Activated CD8-positive, alpha-beta memory T cell treated with anti-CD3 and anti-CD28 coated beads for 48 hours (primary cell): ENCODE measurements at places on chromosomes 2 and 18.
A peak's percentile ranks its signal among the peaks of the same experiment; 100 is the strongest.

- no peak for DNase-seq
These were observed 50.5 kb downstream of the MRPL35 start for GRCh38 chr2:86249579-86250391.

DNA sequence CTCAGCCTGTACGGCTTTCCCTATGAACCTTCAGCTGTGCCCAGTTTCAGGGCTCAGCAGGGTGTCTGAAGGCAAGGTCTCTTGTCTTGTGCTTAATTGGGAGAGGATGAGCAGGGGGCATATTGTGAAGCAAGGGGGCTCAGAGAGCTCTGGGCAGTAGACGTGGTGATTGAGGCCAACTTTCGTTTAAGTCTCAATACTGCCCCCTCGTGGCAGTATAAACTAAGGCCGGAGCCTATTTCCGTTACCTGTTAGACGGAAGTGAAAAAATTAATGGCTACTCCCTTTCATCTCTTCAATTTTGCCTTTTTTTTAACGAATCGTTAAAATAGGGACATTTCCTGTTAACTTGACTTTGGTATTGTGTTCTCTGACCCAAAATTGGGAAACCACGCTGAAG is 193.4 kb downstream of the TDRD15 start:
- DNase-seq, result no peak

DNA sequence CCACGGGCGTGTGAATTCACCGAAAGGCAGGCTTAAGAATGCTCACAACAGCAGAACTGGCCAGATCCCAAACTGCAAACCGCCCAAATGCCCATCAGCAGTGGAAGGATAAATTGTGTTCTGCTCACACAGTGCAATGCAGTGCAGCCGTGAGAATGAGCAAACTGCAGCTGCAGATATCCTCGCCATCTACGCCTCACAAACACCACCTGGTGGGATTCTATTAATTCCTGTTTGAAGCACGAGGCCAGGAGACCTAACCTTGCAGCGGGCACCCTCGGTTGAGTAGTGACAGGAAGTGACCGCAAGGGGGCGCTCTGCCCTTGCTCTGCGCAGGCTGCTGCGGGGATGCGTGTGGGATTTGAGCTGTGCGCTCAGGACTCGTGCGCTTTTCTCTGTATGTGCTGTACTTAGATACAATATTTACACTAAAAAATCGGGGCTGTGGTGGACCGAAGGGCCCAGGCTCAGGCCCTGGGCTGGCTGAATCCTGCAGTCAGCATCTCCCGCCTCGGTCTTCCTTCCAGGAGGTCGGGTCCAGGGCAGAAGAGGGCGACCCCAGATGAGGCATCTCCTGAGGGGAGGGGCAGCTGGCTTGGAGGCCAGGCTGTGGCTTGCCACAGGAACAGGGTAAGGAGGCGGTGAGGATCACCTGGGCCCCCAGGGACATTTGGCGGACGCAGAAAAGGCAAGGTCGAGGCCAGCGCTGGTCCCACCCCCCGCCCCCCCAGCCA is 19.8 kb upstream of the PDIA6 start:
- peak; percentile 84 for DNase-seq

DNA sequence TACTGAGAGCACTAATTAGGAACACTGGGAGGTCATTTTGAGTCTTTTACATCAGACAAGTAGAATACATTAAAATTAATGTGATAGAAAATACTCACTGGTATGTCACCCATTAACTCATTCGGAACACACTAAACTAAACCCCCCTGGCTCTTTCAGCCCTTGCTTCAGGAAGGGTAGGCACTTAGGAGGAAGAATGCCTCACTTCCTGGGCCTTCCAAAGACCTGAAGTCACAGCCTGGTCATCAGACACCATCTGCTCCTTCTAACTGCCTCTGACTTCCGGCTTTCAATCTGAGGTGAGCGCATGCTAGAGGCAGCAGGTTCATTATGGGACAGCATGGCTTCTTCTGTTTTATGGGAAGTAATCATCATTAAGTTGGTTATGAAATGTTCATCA is 451.4 kb downstream of the PID1 start:
- no peak for DNase-seq

GRCh38 chr2:206144383-206144782 is 14.9 kb downstream of the NDUFS1 start:
- DNase-seq, result no peak

DNA sequence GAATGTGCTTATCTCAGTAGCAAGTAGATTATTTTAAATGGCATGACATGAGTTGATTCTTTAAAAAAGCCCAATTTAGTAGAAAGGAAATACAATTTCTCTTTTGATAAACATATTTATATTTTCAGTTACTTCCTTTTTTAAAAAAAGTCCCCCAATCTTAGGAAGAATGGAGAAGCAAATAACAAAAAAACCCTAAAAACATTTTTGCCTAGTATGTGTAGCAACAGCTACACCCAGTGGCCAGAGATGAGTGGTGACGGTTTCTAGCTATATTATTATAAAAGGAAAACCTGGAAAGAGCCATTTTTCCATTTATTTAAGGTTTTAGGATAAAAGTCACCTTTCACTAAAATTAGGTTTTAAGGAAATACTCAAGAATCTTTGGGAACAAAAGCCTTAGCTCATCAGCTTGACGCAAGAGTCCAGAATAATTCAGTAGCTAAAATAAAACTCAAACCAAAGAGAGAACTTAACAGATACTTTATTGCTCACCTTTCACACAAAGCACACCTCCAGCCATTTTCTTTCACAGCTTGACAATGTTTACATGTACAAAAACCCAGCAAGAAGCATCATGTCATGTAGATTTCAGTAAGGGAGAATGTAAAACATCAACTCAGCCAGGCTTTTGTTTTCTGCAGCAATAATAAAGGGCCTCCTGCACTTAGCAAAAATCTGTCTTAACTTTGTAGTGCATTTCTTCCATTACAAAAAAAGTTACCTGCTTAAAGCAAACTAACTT is 15.7 kb downstream of the FAM98A start:
- no peak for DNase-seq

- DNase-seq, result no peak
These were observed 59.0 kb upstream of the DNMT3A start for GRCh38 chr2:25400576-25401216.

GRCh38 chr18:13611142-13611600 is 115.2 kb downstream of the FAM210A start:
- DNase-seq, result no peak

- no peak for DNase-seq
These were observed at the start of gene GPR75 for GRCh38 chr2:53859206-53860181. Gene GPR75 (minus strand): TSS chr2:53859967. CDS start chr2:53854756, 5,211 bp downstream.

- no peak for DNase-seq
These were observed 32.4 kb downstream of the FIGN start for GRCh38 chr2:163703386-163703785.

DNA sequence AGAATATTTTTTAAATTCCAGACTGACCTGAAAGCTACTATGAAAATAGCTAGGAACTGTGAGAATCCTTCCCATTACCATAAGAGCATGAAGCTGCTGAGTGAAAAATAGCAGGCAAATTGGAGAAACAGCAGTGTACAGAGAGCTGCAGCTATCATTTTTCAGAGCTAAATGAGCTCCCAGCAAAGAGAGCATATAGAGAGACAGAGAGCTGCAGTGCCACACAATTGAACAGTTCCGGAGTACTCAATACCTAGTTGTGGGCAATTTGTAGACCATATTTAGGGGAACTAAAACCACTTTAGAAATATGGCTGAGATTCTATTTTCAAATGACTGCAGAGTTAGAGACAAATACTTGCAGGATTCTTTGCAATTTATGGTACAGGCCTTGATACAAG is 645.3 kb downstream of the STK39 start:
- DNase-seq, result no peak

- DNase-seq, result no peak
These were observed 20.4 kb downstream of the IL1R2 start for GRCh38 chr2:102012061-102012614.

DNA sequence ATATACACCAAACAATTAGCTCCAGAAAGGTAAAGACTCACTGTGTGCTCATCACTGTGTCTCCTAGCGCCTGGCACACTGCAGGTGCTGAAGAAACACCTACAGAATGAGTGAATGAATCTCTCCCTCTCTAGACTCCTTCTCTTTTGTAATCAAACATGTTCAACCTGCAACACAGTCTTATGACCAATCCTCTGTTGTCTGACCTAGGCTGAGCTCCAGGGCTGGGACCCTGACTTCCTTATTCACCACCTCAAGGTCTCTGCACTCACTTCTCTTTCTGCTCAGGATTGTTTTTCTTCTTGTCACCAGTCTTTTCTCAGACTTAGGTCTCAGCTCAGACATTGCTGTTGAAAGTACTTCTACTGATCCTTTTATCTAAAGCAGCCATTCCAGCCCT is 9.8 kb downstream of the CKAP2L start:
- no peak for DNase-seq
